ENCODE measurements at places on chromosomes 7 and 10. TPM values are rescaled to one million over a fixed set of nuclear protein-coding genes. Genes with fewer than 3 reads are reported as not detected.
A peak's percentile ranks its signal among the peaks of the same experiment; 100 is the strongest.

- no peak for DNase-seq
These were observed 4.3 kb downstream of the DYNC1I1 start for GRCh38 chr7:95776561-95777185.

GRCh38 chr7:144019457-144019856 is 19.3 kb downstream of the OR6B1 start:
- DNase-seq: no peak

GRCh38 chr10:47164800-47165128 is 135.2 kb upstream of the GDF10 start:
- DNase-seq: no peak

The PCGF6 gene
- 9.1 TPM for total RNA-seq

The STAG3 gene
- 59.1 TPM for total RNA-seq

The ABLIM1 gene
- 43.3 TPM for total RNA-seq

GRCh38 chr7:50735333-50735732 is 47.4 kb downstream of the GRB10 start:
- DNase-seq: no peak

The GPR15LG gene
- total RNA-seq: 0.38 TPM

The CADPS2 gene
- 7.4 TPM for total RNA-seq

DNA sequence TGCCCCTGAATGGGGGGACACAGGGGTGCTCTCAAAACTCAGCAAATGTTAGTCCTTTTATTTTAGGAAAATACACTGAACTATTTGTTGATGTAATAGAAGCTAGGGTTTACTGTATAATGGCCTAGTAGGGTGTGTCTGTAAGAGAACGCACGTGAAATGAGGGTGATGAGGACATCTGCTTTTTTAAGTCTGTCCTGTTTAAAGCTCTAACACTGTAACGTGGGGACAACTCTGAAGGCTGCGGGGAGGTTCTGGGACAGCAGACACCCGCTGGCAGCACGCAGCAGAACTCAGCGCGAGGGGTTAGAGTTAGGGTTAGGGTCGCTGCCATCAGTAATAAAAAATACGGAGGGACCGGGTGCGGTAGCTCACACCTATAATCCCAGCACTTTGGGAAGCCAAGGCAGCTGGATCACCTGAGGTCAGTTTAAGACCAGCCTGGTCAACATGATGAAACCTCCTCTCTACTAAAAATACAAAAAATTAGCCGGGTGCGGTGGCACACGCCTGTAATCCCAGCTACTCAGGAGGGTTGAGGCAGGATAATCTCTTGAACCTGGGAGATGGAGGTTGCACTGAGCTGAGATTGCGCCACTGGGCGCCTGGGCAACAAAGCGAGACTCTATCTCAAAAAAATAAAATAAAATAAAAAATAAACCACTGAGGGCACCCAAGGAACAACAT is 98.0 kb downstream of the CTBP2 start:
- DNase-seq: no peak

DNA sequence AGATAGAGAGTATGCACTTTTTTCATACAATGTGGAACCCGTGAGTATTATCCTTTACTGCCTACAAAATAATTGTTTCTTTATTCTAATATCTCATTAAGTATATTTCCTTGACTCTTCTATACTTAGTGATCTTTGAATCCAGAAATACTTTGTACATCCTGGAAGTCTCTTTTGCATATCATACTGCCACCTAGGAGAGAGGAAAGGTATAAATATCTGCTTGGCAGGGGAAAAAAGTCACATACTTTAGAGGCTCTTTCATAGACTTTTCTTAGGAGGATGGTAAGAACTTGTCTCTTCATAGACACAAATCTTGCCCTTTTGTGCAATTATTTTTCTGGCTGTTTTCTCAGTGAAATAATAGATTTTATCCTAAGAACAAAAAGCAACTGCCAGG is 436.0 kb downstream of the PAXIP1 start:
- DNase-seq: no peak

The RAMP3 gene
- 5.2 TPM for total RNA-seq

DNA sequence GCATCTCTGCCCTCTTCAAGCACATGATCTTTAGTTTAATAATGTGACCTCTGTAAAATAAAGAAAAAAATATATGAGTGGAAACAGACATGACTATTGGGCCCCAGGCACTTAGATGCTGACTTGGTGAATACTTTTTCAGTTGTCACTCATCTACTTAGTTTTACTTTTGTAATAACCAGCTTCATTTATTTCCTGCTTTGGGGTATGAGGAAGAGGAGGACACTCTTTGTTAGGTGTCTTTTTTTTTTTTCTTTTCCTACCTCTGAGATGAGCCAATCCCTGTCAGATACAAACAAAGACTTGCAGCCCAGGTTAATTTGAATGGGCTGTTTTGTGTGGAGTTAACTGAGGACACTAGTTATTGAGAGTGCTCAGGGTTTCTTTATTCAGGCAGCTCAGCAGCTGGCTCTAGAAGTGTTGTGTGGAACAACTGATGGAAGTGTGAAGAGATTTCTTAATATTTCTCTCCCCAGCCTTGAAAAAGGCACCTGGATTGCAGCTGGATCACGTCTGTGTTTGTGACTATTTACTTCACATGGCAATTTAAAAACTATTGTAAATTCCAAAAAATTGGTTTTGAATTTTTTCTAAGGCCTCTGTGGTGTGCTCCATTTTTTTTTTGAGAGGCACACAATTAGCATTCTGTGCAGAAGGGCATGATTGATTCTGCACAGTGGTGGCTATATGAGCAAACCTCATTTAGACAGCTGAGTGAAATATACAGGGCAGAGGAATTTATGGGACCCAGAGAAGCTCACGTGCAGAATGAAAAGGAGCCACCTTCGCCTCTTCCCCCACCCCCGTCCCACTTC is 333.8 kb downstream of the LRMDA start:
- no peak for DNase-seq

The ZWINT gene
- total RNA-seq: 72.5 TPM

GRCh38 chr10:75187961-75188426 is 22.6 kb upstream of the VDAC2 start:
- DNase-seq: peak; percentile 71

- peak; percentile 20 for DNase-seq
These were observed 59.4 kb upstream of the ASAH2 start for GRCh38 chr10:50310560-50311174.

The NKX1-2 gene
- 0.05 TPM for total RNA-seq

The C10orf53 gene
- not detected for total RNA-seq

DNA sequence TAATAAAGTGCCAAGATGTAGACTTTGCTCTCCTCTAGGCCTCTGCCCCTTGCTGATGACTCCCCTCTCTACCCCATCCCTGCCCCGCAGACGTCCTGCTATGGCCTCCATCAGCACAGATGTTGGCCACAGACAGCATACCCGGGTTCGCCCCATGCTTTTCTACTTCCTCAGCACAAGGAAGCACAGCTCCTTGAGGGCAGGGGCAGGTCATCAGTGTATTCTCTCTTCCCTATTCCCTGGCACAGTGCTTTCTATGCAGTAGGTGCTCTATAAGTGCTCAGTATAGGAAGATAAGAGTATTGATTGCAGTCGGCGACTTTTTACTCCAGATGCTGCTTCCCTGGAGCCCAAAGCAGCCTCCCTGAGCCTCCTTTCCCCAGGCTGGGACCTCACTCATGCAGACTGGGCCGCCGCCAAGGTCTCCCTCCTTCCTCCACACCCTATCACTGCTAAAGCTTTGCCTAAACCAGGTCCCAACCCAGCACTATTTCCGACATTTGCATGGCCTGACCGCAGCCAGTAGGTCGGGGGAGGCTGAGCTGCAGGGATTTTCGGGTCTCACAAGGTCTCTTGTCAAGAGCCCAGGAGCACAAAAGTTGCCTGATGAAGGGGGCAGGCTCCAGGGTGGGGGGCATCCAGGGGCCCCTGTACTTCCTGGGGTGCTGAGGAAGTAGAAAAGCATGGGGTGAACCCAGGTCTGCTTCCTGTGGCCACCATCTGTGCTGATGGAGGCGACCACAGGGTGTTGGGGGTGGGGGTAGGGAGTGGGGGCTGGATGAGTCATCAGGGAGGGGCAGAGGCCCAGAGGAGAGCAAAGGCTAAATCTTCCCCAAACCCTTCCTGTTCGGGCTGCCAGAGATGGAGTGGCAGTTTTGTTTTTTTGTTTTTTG is 8.0 kb downstream of the CALHM3 start:
- DNase-seq: no peak

DNA sequence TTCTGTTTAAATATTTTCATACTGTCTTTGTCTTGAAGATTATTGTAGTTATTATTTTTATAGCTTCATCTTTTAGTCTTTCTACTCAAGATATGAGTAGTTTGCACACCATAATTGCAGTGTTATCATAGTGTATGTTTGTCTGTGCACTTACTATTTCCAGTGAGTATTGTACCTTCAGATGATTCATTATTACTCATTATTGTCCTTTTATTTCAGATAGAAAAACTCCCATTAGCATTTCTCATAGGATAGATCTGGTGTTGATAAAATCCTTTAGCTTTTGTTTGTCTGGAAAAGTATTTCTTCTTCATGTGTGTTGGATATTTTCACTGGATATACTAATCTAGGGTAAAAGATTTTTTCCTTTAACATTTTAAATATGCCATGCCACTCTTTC is 646.2 kb upstream of the GRM3 start:
- DNase-seq: no peak

DNA sequence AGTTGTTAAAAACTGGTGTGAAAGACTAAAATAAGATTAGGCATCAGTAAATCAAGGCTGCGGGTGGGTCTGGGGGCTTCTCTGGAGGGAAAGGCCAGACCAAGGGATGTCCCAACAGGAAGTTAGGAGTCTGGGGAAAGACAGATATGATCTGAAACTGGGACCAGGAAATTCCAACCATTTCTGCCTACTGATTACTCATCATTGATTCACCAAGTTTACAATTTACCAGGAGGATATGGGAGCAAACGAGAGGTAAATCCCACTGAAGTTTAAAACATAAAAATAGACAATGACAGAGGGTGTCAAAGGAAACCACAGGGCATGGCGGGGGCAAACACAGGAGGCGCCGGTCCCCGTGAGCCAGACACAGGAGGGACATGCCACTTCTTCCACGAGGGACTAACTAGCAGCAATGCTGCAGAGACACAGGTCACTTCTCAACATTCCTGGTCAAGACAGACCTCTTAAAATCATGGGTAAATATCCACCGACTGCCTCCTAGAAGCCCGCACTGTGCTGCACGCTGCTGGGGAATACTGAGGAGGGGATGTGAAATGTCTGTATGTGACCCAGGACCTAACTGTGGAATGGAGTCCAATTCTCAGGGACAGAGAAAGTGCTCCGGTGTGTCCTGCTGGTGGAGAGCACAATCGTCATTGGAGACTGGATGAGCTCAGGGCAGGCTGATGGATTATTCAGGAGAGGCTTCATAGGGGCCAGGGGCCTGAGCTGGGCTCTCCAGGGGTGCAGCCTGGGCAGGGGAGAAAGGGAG is 153.4 kb upstream of the KLF14 start:
- DNase-seq: no peak

The PWWP2B gene
- 5.1 TPM for total RNA-seq

The ANKRD7 gene
- total RNA-seq: 0.38 TPM

- no peak for DNase-seq
These were observed 55.4 kb upstream of the MXI1 start for GRCh38 chr10:110151971-110152370.

GRCh38 chr10:13399236-13399635 is 51.1 kb upstream of the SEPHS1 start:
- no peak for DNase-seq

The OR13A1 gene
- total RNA-seq: 0.28 TPM

GRCh38 chr10:132335189-132336063 is 3.4 kb downstream of the LRRC27 start:
- DNase-seq: no peak

The LBX1 gene
- total RNA-seq: not detected

DNA sequence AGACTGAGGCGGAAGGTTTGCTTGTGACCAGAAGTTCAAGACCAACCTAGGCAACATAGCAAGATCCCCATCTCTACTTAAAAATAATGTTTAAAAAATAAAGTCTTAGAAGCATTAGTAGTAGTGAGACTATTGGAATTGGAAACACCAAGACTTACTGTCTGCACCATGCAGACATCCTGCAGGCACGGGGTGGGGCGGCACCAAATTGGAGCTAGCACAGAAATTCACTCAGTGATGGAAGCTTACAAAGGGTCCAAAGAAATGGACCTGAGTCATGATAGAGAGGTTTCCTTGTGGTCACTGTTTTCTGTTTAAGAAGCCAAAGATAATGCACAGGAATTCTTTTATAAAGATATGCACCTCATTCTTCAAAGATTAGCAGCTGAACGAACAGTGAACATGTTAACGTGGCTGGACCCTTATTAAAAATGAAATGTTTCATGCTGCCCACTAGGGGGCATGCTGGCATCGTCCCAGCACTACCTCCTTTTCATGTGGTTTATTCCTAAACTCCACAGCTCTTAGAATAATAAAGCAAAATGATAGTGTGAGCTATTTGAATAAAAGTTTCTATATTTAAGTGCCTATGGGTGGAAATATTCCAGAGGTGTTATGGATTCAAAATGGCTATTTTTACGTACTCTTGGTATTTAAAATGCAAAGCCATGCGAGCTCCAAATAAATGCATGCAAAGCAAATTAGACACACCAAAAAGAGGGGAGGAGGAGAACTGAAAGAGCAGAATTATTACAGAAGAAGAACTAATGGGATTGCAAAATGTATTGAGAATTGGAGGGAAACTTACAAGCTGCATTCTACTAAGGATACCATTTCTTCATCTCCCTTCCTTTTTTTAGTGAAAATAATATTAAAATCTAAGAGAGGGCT is 28.6 kb downstream of the PDSS1 start:
- peak; percentile 65 for DNase-seq

DNA sequence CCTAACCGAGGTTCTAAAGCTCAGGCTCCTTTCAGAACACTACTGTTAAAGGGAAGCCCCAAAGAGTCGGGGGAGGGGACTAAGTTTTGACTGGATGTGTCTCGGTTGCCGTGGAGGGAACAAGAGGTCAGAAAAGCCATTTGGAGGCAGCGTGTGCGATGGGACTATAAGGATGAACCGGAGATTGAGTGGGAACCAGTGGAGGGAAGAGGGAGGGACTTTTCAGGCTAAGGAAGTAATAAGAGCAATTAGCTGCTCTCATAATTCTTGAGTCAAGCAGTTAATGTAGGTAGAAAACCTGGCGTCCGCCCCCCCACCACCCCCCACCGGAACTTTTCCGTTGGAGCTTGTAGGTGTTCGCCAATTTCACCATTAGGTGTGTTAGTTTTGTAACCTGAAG is 491 bp upstream of the AKAP9 start:
- DNase-seq: peak; percentile 37

Data from thymus (tissue), 14 donors.